ENCODE measurements at places on chromosomes 2 and 18.

DNA sequence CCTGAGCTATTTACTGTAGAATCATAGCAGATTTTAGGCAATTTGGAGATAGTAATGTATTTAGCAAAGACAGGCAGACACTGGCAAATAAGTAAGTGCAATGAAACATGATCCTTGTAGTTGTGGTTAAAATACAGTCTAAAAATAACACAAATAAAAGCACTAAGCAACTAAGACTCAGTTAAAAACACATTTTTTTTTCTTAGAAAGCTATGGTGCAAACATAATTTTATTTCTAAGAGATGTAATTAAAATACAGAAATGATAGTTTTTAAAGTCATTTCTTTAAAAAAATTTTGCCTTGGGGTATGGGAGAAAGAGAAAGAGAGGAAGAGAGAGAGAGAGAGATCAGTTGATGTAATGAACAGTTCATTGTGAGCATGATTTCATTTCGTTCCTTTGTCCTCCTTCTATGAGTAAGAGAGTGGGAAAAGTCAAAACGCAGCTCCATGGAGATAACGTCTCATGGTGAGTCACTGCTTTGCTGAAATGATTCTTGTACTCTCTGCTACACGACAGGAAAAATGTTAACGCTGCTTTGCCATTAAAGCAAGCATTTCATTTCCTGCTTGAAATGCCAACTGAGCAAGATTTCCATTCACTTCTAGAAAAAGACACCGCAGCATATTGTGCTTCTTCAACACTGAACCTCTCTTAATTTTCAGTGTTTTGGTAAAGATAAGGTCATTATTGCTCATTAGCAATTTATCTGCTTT is 61.3 kb upstream of the PGAP1 start:
- no peak for DNase-seq

- no peak for DNase-seq
Measured at GRCh38 chr2:10552220-10552870, 104.2 kb upstream of the ODC1 start.

- DNase-seq: no peak
Measured at GRCh38 chr2:164839914-164840457, 1.6 kb downstream of the COBLL1 start.

DNA sequence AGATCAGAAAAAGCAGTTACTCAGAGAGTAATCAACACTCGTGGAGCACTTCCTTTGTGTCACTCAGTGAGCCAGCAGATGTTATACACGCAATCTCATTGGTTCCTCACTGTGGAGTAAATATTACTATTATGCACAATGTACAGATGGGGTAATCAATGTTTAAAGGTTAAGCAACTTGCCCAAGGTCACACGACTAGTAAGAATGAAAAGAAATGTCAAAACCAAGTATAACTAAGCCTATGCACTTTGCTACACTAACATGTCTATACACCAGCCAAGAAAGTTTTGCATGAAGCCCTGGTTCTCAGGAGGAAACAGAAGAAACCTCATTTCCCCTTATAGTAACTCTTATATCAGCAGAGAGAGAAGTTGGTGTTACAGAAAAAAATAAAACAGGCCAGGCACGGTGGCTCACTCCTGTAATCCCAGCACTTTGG is 5.4 kb downstream of the METTL21A start:
- DNase-seq: peak; percentile 29

DNA sequence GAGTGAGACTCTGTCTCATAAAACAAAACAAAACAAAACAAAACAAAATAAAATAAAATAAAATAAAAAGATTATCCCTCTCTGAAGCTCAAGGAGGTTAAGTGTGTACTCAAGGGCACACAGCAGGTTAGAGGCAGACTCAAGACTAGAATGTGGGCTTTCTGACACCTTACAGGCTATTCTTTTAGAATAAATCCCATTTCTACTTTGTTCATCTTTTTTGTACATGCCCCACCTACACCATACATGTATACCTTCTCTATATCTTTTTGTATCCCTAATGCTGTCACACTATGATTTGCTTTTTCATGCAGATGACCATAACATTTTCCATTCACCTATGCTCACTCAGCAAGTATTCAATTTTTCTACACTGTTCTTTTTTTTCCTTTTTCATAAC is 2.6 kb downstream of the IL1B start:
- no peak for DNase-seq

DNA sequence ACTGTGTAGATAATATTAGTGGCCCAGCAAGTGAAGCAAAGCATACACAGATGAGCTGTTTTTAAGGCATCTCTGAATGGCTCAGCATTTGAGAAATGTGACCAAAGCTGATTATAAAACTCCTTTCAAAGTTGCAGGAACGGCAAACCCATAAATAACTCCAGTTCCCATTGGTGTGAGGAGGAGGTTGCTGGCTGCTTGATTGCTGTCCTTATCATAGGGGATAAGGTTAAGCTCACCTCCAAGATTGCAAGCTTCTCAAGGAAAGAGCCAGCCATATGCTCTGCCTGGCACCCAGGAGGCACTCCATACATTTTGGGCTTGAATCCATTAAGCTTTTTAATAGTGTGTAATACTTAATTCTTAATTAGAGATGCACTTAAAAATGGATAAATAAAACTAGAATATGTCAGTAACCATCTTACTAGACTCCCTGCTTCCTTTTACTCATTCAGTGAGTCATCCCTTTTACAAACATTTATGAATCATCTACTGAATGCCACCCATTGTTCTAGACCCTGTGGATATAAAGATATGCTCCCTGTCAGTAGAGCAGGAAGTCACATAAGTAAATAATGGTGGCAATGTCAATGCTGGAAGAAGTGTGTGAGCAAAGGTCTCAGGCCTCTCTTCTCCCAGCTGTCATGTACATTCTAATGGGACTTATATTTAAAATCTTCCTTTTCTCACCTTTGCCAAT is 99.3 kb downstream of the SPATS2L start:
- DNase-seq: no peak

DNA sequence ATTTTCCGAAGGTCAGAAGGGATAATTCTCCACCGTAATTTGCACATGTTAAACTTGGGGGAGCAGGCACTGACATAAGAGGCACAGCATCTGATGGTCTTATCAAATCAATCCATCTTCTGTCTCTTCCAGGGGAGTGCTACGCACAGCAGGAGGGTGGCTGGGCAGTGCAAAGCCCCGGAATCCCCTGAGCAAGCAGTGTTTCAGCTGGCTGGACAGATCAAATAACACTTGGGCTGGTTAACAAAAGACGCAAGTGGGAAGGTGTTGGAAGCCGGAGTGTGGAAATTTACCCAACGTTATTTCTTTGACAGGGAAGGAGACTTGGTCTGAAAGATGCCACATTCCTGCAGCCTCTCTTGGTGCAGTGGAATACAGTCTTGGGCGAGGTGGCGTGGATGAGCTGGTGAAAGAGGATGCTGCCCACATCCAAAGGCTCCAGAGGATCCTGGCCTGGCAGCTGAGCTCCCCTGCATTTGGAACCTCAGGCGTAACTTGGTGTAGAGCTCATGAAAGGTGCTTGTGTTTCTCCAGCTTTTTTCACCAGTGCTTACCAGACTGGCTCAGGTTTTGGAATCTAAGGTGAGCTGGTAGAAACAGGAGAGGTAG is 103.0 kb downstream of the MAPK4 start:
- DNase-seq: no peak

- DNase-seq: no peak
Measured at GRCh38 chr18:24982831-24983230, 369.1 kb downstream of the ZNF521 start.

DNA sequence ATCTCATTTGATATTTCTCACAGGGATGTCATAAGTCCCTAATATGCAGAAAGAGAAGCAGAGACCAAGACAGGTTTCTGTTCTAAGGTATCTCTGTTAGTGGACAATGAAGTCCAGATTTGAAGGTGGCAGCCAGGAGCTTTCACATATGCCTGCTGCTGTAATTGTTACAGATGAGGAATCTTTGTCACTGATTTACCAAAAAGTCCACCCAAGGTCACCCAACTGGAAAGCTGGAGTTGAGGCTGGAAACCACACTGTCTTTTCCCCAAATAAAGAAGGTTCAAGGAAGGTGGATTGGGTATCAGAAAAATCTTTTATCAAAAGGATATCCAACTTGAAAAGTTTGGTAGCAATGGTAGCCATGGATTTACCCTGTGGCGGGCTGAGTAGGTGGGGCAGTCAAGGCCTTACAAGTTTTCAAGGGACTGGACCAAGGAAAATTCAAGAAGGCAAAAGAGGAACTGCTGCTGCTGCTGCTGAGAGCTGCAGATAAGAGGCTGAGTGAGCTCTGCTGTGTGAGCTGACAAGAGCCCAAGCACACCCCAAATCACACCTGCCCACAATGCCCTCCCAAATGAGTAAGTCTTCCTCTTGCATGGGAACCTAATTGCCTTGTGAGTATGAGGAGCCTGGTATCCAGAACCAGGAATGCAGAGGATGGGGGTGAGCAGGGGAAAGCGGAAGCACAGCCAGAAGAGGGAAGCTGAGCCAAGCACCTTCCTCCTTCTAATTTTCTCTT is 241.2 kb downstream of the ANAPC1 start:
- no peak for DNase-seq

- no peak for DNase-seq
Measured at GRCh38 chr2:158740127-158740526, 55.0 kb upstream of the DAPL1 start.

DNA sequence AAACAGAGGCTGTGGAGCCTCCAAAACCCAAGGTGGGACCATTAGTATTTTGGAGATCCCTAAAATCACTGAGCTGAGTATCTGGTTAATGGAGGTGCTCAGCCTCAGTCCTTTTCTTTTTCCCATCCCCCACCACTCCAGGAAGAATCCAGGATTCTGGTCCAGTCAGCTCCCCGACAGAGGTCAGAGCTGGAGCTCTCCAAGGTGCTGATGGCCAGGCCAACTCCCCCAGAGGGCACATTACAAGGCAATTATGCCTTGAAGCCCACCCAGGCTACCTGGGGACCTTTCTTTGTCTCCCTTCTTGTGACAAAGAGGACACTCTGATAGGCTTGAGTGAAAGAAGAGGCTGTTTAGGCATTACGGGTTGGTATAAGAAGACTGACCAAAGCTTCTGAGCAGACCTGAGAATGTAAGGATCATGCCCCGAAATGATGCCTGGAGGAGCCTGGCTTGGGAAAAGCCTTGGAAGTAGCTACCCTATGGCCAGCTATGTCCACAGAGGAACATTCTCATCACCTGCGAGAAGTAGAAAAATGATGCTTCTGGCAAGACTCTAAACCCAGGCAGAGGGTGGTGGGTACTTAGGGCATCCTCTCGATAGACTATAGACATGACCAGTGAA is 102.5 kb upstream of the LDAH start:
- DNase-seq: no peak

DNA sequence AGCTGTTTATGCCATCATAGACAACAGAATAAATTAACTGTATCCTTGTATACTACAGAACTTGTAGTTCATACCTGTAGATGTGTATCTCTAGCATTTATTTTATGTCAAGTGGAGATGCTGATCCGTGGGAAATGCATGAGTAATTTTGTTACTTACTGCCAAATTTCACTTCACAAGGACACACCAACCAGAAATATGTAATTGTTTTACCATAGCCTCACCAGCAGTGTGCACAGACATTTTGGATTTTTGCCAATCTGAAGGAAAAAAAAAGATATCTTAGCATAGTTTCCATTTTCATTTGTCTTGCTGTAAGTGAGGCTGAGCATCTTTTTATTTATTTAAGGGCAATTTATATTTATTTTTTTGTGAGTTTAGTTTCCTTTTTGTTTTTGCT is 265.1 kb upstream of the OSR1 start:
- DNase-seq: no peak

DNA sequence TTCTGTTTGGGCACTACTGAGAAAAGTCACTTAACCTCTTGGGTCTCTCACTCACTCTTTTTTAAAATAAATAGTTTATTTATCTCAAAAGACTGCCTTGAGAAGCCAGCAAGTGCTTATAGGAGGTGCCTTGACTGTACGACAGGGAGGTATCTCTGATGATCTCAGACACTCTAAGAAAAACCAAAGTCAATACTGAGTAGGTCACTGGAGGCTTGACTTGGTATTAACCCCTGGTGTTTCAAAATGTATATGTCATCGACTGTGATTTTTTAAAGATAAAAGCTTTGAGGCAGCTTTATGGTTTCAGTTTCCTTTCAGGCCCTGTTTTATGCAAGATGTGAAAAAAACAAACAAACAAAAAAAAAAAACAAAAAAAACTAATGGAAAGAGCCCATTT is 33.7 kb downstream of the MREG start:
- DNase-seq: no peak

DNA sequence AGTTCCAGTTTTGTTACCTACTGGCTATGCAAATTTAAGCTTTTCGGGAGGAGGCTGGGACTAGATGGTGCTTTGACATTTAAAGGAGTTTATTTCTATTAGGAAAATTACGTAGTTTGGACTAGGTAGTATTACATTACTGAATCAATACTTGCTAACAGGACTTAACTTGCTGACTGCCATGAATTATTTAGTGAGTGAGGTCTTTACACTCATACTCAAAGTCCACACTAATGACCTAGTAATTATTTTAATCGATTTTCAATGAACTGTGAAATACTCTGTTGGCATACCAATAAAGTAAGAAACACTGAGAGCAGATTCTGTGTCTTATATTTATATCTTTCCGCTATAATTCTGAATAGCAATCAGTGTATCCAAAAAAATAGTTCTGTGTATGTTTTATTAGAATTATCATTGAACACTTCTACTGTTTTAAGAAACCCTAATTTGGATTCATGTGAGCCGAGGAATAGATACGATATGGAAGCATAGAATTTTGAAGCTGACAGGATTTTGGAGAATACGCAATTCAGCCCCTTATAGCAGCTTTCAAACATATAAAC is 55.0 kb downstream of the CHST9 start:
- no peak for DNase-seq

DNA sequence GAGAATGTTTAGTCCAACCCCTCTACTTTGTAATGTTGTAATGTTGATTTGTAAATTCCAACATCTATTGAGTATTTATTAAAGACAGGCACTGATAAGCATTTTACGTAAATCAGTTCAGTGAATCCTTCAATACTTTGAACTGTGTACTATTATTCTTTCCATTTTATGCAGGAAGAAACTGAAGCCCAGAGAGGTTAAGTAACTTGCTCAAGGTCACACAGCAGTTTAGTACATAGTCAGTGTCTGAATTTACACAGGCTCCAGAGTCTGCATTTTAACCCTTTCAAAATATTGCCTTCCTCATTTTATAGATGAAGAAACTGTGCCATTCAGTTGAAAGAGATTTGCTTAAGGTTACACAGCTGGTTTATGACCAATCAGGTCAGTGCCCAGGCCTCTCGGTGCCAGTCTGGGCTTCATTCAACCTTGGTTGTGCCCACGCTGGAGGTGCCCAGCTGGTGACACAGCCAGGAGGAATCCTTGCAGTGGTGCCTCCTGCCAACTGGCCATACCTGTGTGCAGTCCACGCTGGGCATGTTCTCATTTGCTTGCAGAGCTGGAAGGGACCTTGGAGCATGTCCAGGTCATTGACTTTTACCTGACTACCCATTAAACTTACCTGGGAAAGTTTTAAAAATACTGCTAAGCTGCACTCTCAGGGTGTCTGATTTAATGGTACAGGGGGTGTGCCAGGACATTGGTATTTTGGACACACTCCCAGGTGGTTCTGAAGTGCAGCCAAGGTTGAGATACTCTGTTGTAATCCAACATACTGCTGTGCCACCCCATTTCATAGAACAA is 74.3 kb upstream of the CYRIA start:
- no peak for DNase-seq

Data from CD4-positive, alpha-beta T cell treated with Interleukin-1 beta for 1 hour (primary cell).